GM18507 (cell line): ENCODE measurements at places on chromosomes 11 and 22.

DNA sequence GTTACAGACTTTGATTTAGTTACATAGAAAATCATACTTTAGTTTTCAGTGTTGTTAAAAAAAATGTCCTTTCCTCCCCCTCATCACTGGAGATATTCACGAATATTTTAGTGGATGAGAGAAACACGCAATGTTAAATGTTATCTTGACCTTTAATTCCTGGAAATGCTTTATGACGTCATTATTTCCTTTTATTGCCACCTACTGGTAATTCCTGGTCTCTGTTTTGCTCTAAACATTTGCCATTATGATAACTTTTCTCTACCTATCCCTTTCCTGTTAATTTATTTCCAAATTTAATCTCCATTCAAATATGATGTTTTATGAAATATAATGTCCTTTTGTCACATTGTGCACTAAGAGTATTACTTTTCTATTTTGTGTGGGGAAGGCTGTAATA lies 770.6 kb downstream of the FAM181B start:
- no peak for DNase-seq

- DNase-seq = peak; percentile 99
Measured at GRCh38 chr11:67508486-67509121, 642 bp upstream of the CDK2AP2 start.

GRCh38 chr11:33542921-33543320 lies 157.7 kb downstream of the C11orf91 start:
- peak; percentile 17 for DNase-seq

DNA sequence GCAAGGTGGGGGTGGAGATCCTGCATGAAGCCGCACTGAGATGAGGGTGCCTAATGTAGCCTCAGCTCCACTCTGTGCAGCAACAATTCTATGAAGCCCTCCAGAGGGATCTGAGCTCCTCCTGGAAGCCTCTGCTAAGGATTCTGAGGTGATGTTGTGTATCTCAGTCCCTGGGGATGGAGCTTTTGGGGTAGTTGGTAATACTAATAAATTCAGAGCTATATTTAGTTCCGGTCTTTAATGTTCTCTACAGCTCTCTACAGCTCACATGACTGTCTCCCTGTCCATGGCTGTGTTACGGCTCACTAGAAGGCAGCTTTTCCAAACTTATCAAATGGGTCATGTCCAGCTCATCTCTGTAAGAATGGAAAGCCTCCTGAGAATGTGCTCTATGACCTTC lies 93.4 kb downstream of the ISX start:
- no peak for DNase-seq

GRCh38 chr11:57358991-57359390 lies 20.8 kb downstream of the P2RX3 start:
- DNase-seq = no peak

- no peak for DNase-seq
Measured at GRCh38 chr22:31093086-31093850, 12.2 kb downstream of the SMTN start.

GRCh38 chr11:87431392-87431791 lies 393.7 kb downstream of the TMEM135 start:
- DNase-seq = no peak

- no peak for DNase-seq
Measured at GRCh38 chr22:31083923-31084810, 3.0 kb downstream of the SMTN start.

DNA sequence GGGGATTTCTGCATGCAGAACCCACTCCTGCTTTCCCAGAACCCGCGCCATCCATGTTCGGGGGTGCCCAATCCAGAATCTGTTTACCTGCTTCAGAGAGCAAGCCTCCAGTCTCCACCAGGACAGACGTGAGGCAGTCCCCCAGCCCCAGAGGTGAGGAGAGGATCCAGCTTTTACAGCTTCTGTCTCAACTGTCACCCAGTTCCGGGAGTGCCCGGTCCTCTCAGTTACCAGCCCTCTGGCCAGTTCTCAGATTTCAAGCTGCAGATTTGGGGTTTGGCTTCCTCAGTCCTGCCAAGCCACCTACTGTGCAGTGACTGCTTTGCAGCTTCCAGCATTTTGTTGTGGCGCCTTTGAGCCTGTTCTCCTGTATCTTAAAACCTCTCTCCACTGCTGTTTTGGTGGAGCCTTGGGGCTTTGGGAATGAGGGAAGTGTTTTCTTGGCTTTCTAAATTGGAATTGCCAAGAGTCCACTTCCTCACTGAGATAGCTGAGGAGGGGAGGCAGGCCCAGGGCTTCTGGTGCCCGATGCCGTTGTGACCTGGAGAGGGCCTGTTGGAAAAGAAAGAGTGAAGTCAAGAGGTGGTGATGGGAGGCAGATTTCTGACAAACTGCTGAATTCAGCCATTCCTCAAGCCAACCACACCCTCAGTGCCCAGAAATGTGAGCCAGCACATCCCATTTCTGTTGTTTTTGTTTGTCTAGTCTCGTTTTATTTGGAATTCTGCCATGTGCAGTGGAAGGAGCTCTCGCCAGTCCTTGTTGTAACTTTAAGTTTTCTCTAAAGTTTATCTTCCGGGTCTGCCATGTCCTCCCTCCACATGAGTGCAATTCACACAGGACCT lies 513.4 kb downstream of the TBC1D22A start:
- no peak for DNase-seq

DNA sequence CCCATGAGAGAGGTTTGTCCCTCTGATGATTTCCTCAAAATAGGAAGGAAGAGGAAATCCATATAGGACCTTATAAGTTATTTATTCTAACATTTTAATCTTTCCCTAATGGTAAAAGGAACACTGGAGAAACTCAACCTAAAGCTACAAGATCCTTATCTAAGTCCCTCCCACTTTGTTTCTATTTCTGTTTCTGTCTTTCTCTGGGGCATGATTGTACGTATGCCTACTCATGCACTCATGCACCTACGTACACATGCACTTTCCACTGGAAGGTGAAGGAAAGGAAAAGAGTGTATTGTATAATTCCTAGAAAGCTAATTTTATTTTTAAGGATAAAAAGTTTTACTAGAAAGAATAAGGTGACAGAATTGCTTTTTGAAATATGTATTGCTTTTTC lies 125.0 kb downstream of the RAB38 start:
- DNase-seq = no peak

DNA sequence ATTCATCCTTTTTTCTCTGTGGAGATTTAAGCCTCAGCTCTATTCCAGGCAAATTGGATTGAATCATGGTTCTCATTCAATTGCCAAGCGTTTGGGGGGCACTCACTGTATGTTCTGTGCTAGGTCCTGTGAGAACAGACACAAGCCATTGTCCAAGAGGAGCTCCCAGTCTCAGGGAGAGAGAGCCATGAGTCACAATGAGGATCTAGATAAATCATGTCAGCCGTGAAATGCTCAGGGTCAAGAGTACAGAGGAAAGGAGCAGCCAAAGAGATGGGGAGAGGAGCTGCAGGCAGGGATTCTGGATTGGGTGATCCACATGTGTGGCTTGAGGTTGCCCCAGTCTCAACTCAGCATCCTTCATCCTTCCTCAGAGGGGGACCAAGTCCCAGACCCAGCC lies 93.6 kb downstream of the FEZ1 start:
- no peak for DNase-seq

- no peak for DNase-seq
Measured at GRCh38 chr11:114284021-114284420, 12.2 kb upstream of the NNMT start.

DNA sequence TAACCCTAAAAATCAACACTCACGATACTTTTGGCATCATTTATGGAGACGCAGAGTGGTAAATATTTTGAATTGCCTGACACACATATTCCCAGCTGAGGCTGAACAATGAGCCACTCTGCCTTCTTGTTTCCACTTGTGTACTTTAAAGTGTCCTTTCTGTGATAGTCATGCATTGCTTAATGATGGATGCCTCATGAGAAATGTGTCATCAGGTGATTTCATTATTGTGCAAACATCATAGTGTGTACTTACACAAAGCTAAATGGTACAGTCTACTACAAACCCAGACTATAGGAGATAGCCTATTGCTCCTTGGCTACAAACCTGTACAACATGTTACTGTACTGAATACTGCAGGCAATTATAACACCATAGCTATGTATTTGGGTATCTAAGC lies 44.2 kb downstream of the MRE11 start:
- no peak for DNase-seq

GRCh38 chr11:60786811-60787567 lies 1.9 kb downstream of the MS4A10 start:
- DNase-seq = no peak

DNA sequence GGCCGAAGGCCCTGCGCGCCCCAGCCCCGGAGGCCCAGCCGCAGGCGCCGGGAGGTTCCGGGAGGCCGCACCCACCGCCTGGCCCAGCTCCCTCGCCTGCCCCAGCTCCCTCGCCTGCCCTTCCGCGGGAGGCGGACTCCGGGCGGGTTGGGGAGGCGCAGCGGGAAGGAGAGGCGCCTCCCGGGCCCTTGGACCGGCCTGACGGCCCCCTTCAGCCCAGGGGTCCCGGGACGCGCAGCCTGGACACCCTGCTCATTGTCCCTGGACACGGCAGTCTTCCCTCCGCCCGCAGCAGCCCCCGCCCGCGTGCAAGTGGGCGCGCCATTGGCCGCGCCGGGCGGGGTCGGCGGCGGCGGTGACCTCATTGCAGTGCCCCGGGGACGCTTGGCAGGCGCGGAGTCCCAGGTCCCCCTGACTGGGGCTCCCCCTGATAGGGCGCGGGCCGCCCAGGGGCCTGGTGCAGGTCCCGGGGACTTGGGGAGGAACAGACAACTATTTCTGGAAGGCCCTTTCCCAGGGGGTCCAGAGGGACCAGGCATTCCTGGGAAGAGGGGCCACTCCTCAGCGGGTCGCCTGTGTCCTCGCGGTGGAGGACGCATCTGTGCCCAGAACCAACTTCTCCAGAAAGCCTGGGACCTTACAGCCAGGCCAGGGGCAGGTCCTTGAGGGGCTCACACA lies 501 bp downstream of the CD151 start:
- DNase-seq = no peak

DNA sequence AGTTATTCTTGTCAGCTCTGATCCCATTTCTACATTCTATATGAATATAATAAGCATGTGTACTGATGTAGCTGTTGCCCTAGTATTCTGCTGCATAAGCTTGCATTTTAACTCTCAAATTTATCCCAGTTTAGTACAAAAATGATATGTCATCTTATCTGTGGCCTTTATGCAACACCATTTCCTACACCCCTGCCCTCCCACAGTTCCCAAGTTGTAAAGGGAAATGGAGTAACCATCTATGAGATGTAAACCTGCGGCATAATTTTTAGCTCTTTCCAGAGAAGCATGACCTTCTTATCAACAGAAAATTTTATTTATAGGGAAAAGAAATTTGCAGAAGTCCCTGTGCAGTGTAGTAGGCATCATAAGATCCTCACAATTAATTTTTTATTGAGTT lies 18.9 kb upstream of the CARD18 start:
- DNase-seq = no peak

DNA sequence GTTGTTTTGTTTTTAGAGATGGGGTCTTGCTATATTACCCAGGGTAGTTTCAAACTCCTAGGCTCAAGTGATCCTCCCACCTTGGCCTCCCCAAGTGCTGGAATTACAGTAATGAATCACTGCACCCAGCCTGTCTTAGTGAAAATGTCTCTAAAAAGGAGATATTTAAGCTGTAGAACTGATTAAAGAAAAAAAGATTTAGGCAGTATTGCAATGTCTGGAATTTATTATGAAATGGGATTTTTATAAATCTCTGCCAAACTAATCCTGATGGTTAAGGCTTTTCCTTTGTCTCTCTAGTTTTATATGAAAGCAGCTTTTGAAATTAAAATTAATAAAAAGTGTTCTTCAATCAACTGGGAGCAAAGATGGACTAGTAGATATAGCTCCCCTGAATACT lies 2.1 kb downstream of the PLAAT3 start:
- no peak for DNase-seq

- no peak for DNase-seq
Measured at GRCh38 chr11:35116245-35116644, 22.7 kb upstream of the CD44 start.

- no peak for DNase-seq
Measured at GRCh38 chr11:43578346-43579170, 102.0 kb upstream of the HSD17B12 start.

- DNase-seq = no peak
Measured at GRCh38 chr11:73787051-73787642, 527 bp upstream of the MRPL48 start.

GRCh38 chr11:93945596-93945995 lies 75.6 kb upstream of the HEPHL1 start:
- DNase-seq = no peak

- no peak for DNase-seq
Measured at GRCh38 chr22:25970999-25971811, 198.1 kb upstream of the SEZ6L start.

GRCh38 chr22:36391638-36392037 lies 3.9 kb upstream of the MYH9 start:
- DNase-seq = no peak

DNA sequence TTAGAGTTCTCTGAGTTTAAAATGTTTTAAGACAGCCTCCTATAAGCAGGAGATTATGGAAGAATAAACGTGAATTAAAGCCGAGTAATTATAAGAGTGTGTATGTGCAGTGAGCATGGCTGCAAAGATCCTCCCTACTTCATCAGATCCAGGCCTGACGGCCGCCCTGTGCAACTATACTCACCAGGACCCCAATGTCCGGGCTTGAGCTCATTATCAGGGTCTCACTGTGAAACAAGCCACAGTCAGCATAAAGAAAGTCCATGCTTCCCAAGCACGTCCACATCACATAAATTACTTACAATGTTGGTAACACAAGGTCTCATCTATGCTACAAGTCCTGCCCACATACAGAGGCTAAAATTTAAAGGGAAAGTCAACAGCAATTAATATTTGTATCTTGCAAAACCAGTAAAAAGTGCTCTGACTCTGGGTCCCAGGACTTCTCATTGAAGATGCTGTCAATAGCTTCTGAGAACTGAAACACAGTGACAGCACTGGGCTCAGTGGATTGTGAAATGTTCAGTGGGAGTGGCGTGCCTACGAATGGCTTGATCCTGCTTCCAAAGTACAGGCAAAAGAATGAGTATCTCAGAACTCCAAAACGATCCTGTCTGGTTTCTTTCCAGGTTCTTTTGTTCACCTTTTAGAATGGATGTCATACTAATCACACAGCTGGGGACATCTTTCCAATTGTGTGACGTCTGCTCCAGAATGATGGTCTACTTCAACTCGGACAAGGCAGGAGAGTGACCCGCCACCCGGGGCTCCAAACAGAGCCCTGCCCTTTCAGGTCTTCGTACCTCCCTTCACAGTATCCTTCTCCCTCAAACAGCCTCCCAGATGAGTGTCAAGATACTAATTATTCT lies 72.1 kb upstream of the ARFGAP3 start:
- no peak for DNase-seq

DNA sequence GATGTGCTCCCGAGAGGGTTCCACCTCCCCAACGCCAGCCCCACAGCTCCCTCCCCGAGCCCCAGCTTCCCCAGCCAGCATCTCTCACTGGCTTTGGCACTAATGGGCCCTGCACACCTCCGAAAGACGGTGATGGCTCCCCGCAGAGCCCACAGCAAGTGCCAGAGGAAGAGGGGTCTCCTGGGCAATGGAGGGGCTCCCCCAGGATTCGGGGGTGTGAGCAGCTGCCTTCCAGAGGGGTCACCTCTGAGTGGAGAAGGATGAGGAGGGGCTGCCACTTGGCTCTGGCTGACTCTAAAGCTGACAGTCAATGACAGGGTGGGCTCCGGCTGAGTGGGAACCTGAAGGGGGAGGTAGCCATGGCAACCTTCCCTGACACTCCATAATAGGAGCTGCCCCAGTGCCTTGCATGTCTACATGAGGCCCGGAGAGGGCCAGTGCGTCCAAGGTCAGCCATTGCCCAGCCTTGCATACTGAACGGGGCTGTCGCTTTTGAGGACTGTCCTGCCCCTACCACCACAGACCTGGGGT lies 98.6 kb upstream of the SYT13 start:
- no peak for DNase-seq

GRCh38 chr11:60098508-60098907 lies 10.0 kb downstream of the MS4A2 start:
- DNase-seq = peak; percentile 0

GRCh38 chr11:2460540-2461252 lies 15.9 kb downstream of the KCNQ1 start:
- no peak for DNase-seq
